ENCODE measurements at places on chromosomes 12 and 14.

DNA sequence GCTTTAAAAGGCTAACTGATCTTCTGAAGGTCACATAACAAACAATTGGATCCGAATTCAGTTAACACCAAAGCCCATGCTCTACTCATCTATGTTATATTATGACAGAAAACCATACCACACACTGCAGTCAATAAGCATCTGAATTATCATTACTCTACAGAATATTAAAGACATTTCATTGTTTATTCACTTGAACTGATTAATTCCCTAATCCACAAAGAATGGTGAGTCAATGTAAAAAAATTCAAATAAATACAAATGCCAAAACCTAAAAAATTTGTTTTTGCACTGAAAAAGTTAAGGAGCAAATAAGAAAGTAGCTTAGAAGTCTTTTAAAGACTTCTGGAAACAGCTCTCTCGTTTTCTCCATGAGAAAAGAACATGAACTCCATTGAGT is 13.7 kb downstream of the NID2 start:
- DNase-seq, result no peak

GRCh38 chr12:69008520-69008919 is 75.5 kb upstream of the CPM start:
- DNase-seq, result no peak

DNA sequence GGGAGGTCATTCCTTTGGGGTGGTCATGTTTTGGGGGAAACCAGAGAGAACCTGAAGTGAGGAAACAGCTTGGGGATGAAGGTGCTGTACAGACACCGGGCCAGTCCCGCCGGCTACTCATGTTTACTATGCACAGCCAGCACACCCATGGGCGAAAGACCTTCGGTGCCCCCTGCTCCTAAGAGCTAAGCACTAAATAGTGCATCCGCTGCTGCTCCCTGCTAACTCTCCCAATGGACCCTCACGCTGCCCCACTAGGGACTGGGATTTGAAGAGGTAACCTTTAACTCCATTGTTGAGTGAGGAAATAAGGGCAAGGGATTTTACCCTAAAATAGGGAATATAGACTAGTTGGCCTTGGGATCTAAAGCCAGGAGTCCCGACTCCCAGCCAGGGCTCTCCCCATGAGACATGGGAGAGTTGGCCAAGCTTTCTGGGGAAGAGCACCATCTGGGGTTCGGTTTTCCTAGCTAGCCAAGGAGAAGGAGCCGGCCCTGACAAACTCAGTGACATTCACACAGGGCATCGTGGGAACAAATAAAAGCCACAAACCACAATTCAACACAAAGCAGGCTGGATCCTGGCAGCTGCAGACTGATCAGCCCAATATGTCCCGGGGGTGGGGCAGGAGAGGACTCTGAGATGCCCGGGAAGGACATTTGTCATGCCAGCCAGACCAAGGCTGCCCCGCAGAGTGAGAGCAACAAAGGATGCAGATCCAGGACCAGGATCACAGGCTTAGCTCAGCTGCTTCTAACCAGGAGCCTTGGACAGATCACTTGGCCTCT is 91.7 kb downstream of the SINHCAF start:
- DNase-seq, result no peak

DNA sequence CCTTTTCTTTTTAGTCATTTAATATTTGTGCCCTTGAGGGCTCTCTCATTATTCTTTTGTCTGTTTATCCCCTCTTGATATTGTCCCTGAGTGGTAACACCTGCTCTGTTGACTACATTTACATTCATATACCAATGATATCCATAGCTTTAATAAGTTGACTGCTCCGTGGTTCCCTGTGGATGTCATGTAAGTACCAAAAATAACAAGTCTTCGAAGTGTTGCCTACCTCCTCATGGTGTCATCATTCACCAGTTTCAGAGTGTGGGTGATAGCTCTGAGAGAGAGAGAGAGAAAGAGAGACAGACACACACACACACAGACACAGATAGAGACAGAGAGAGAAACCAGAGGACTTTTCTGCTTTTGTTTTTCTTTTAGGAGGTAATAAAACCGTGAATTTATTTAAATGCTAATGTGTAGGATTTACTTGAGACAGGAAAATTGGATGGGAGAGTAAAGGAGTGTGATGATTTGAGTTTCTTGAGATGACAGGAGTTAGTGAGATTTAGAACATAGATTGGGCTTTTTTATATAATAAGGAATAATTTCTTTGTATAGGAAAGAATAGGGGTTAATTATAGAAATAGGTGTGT is 52.2 kb downstream of the PAPOLA start:
- no peak for DNase-seq

DNA sequence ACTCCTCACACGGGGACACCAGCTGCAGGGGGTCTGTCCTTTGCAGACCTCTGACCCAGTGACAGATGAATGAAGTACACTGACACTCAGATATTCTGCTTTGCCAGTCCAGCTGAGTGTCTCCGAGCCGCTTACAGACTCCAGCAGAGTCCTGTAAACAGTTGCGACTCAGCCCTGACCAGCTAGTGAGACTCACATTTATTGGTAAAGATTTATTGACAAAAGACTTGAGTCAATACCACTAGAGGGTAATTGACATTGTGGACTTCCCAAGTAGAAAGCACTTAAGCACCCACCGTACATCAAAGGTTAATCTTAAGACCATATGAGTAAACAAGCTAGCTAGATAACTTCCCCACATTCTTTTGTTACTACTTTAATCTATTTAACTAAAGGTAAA is 9.8 kb upstream of the FKBP4 start:
- DNase-seq, result no peak

- DNase-seq, result no peak
Measured at GRCh38 chr12:89706986-89707702, 1.5 kb downstream of the ATP2B1 start.

DNA sequence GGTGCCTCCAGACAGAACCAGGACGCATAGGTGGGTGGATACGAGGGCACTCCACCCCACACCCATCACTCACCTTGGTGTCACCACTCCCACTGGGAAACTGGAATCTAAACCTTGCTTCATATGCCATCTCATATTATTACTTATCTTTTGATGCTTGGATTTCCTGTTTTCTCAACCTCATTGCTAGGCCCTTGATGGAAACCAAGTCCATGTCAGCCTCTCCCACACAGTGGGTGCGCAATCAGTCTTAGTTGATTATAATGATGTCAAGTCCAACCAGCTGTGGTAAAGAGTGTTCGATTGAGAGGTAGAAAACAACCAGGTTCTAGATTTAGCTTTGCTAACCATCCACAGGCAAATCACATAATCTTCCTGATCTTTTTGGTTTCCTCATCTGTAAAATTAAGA is 584 bp upstream of the DDHD1 start:
- no peak for DNase-seq

DNA sequence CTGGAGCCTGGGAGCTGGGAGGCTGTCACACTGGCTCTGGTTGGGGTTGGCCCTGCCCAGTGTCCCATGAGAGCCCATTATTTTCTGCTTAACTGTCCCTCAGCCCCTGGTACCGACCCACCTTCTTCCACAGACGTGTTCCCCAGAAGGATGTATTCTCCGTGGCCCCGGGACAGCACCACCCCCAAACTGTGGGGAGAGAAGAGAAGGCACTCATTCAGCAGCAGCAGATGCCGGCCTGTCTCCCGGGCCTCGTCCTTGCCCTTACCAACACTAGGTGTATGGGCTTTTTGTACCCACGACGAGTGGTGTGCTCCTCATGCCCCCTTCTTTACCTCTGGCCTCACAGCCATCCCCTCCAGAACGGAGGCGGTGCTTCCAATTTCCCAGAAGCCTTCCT is 38.1 kb downstream of the LRTM2 start:
- DNase-seq, result no peak

GRCh38 chr12:41923351-41923750 is 221.3 kb downstream of the GXYLT1 start:
- DNase-seq, result no peak

DNA sequence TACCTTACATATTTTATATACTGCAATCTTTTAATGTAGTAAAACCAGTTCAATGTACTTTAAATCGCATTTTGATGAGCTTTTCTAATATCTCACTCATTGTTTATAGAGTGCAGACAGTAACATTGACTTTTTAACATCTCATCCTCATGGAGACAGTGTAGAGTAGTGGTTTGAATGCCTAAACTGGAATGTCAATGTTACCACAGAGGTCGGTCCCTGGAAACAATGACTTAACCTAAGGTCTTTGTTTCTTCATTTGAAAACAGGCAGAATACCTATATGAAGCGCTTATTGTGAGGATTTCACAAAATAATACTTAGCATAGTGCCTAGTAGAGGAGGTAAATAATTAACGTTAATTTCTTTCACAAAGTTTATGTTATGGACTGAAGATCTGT is 5.0 kb downstream of the CDK17 start:
- DNase-seq, result no peak

DNA sequence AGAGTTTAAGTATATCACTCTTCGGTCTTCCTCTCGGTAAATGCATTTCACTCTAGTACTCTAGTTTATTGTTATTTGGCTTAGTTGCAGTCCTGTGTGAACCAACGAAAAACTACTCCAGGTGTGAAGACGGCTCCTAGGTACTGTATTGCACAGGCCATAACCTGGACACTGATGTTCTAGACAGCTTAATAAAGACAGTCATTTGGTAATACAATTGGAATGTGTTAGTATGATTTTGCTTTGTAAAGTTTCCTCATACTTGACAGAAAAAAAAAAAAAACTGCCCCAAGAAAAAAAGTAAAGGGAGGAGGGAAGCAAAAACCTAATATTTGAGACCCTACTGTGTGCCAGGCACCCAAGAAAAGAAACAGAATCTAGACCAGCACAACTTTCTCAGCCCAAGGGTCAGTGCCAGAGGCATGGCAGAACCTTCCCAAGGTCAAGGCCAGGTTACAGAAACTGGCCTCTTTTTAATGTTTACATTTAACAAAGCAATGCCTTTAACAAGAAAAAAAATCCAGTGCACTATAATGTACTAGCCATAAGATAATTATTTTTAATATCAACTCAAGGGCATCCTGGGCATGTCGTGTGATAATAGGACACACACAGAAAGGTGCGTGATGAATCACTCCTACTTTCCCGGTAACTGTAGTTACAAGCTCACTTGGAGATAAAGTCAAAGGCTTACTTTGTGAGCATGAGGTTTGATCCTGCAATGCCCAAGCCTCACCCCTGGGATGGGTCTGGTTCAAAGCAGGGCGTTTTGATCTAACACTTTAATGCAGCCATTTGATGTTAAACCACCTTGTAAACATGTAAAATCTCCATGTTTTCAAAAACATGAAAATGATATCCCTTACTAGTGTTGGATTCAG is 110.6 kb downstream of the BMP4 start:
- DNase-seq, result no peak

DNA sequence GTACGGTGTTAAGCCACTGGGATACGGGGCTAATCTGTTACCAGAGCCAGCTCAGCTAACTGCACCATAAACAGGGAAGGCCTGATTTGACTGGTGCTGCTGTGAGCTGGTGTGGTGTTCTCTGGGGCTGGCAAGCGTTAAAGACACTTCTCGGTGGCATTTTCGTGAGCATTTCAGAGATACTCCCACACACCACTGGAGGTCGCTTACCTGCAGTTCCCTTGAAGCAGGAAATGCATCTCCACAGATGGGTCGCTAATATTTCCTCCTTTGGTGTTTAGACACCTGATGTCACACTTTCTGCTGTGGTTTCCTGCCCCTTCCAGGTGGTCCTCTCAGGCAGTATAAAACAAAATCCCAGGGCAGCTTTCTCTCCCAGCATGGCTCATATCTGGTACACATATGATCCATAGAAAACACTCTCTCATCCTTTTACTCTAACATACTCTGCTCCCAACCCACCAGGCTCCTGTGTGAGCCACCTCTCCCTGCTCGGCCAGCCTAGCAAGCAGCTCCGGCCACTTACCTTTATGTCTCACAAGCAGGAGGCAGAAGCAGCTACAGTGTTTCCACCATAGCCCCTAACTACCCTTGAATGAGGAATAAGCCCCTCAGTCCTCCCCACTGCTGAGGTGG is 129.9 kb upstream of the GRIN2B start:
- peak; percentile 77 for DNase-seq

GRCh38 chr12:110687396-110688169 is 1.3 kb downstream of the HVCN1 start:
- DNase-seq, result no peak

DNA sequence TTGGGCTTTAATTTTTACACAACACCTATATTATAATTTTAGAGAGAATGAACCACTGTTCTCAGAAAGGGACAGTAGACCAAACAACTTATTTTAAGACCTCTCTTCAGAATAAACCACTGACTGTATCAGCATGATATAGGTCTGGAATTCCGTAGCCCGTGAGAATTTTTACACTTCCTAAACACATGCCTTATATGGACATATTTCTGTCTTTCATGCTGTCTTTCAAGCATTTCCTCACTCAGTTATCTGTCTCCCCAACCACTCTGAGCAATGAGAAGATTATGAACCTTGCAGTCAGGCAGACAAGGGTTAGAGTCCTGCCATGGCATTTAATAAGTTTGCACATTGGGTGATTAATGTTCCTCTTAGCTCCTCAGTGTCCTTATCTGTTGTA is 17.4 kb upstream of the NEUROD4 start:
- DNase-seq, result no peak

DNA sequence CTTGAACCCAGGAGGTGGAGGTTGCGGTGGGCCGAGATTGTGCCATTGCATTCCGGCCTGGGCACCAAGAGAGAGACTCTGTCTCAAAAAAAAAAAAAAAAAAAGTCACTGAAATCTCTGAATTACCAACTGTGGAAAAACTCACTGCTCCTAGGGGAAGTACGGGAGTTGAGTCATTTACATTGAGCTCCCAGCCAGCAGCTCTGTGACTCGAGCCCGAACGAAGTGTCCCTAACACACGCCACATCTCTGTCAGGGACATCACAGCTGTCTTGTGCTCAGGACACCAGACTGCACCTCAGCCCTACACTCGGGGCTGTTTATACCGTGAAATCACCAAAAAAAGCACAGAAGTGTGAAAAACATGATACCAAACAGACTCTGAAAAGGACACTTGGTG is 21.1 kb downstream of the ATP6V0A2 start:
- no peak for DNase-seq

DNA sequence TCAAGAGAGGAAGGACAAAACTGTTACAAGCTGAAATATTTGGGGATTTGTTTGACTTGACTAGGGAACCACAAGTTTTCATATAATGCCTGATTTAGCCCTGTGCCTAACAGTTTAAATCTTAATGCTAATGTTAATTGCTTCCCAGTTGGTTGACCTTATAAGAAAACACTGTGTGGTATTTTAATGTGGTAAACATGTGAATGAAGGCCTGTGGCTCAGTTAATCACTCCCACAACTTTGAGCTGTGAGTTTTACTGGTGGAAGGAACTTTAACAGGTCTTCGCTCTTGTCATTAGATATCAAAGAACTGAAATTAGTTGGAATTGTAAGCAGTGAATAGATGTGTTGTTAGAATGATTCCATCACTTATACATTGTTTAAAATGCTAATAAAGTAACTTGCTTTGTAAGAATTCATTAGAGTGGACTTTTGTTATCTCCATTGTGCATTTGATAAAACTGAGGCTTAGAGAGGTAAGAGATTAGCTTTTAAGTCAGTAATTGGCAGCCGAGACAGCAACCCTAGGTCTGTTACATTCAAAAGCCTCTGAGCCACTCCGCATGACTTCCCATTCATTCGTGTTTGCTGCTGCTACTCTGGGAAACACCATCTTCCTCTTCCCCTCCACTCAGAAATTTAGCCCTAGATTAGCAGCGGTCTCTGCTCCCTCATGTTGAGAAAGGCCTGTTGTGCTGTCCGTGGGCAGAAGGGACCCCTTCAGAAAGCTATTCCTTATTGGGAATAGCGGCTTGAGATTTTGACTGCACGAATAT is 1.0 kb upstream of the TBK1 start:
- DNase-seq, result no peak

Measured in Jurkat, Clone E6-1 (cell line).